ENCODE measurements at places on chromosomes 1 and 21. TPM values are rescaled to one million over a fixed set of nuclear protein-coding genes. Genes with fewer than 3 reads are reported as not detected.

Gene ELOVL1
- total RNA-seq = 57.5 TPM

Gene ETV3L
- not detected for total RNA-seq

Gene IFNLR1
- 2.2 TPM for total RNA-seq

Gene ADPRS
- total RNA-seq = 53.1 TPM

Gene SLC41A1
- 25.3 TPM for total RNA-seq

Gene OR2L8
- not detected for total RNA-seq

Gene PAQR6
- total RNA-seq = 20.0 TPM

Gene AGT
- total RNA-seq = not detected

Gene HES3
- not detected for total RNA-seq

Gene HTR6
- total RNA-seq = 0.15 TPM

Gene INKA2
- total RNA-seq = 4.0 TPM

Gene PHLDA3
- 110 TPM for total RNA-seq

Gene ZNF683
- not detected for total RNA-seq

Gene ETS2
- 7.5 TPM for total RNA-seq

Gene CASQ2
- total RNA-seq = not detected

Gene MIGA1
- total RNA-seq = 8.1 TPM

Gene CYP4Z1
- total RNA-seq = not detected

Gene LCE1B
- not detected for total RNA-seq

Gene NPR1
- total RNA-seq = 0.26 TPM

Gene S100A7A
- total RNA-seq = not detected

Gene MYOC
- total RNA-seq = not detected

Gene GOLT1A
- total RNA-seq = 2.0 TPM

Gene APOBEC4
- not detected for total RNA-seq

Gene ACTL8
- total RNA-seq = 0.98 TPM

Gene AQP10
- total RNA-seq = not detected

Gene ITLN2
- total RNA-seq = 0.15 TPM

Gene SUSD4
- total RNA-seq = 0.13 TPM

Gene ANKRD34A
- total RNA-seq = 2.0 TPM

Gene SEMA4A
- total RNA-seq = 0.29 TPM

Gene RHD
- not detected for total RNA-seq

Measured in A375 (cell line).